Bladder microvascular endothelial cell (primary cell): ENCODE measurements at places on chromosomes 6 and 20. TPM values are rescaled to one million over a fixed set of nuclear protein-coding genes. Genes with fewer than 3 reads are reported as not detected.

Gene NKAIN2
- not detected in 2 replicates for total RNA-seq

Gene B4GALT5
- 32.1 and 82.2 TPM in 2 replicates for total RNA-seq

Gene SLC26A8
- total RNA-seq: not detected in 2 replicates

Gene DNAH8
- total RNA-seq: under 0.01 TPM in 1 of 2 replicates, not detected in the other

Gene TTK
- 12.1 and 18.1 TPM in 2 replicates for total RNA-seq

Gene WFDC12
- not detected in 2 replicates for total RNA-seq

Gene COX4I2
- not detected in 2 replicates for total RNA-seq

Gene CNBD2
- 3.4 TPM in 2 replicates for total RNA-seq

Gene ZBTB12
- 1.1 and 5.7 TPM in 2 replicates for total RNA-seq

Gene C6orf52
- total RNA-seq: 0.32 TPM in 1 of 2 replicates, not detected in the other

Gene APCDD1L
- 0.13 TPM in 1 of 2 replicates, not detected in the other for total RNA-seq

Gene RGS17
- total RNA-seq: 0.65 and 3.0 TPM in 2 replicates

Gene BIRC7
- total RNA-seq: not detected in 2 replicates

Gene SLPI
- total RNA-seq: 2.6 TPM in 1 of 2 replicates, not detected in the other

Gene SOX18
- total RNA-seq: 36.2 and 43.9 TPM in 2 replicates

Gene RBM24
- 1.2 and 2.4 TPM in 2 replicates for total RNA-seq

Gene CRIP3
- total RNA-seq: 0.19 TPM in 1 of 2 replicates, not detected in the other

Gene RIN2
- 68.5 and 97.4 TPM in 2 replicates for total RNA-seq

Gene AKAP7
- total RNA-seq: 1.8 and 2.9 TPM in 2 replicates

Gene TMEM30A
- 131 and 237 TPM in 2 replicates for total RNA-seq

Gene MMP24
- total RNA-seq: 0.38 and 0.49 TPM in 2 replicates

Gene NKX2-4
- not detected in 2 replicates for total RNA-seq

Gene LY6G6F
- total RNA-seq: not detected in 2 replicates

Gene OTOR
- not detected in 2 replicates for total RNA-seq

Gene FKBP1C
- 0.32 and 0.38 TPM in 2 replicates for total RNA-seq

Gene RFX6
- not detected in 2 replicates for total RNA-seq

Gene OVOL2
- not detected in 2 replicates for total RNA-seq

Gene DEFB132
- total RNA-seq: not detected in 2 replicates

Gene PPP1R3D
- 5.5 and 6.4 TPM in 2 replicates for total RNA-seq

Gene ZNF217
- total RNA-seq: 12.8 and 18.4 TPM in 2 replicates

Gene SYCP2
- 0.49 and 2.6 TPM in 2 replicates for total RNA-seq

Gene DCDC2
- under 0.01 and 0.06 TPM in 2 replicates for total RNA-seq

Gene DOK5
- 0.16 and 0.50 TPM in 2 replicates for total RNA-seq

Gene CALHM4
- total RNA-seq: 0.25 and 0.97 TPM in 2 replicates

Gene PLTP
- total RNA-seq: 3.4 and 6.7 TPM in 2 replicates

Gene CLPSL1
- not detected in 2 replicates for total RNA-seq
